ENCODE measurements at places on chromosomes 5 and 9.
A peak's percentile ranks its signal among the peaks of the same experiment; 100 is the strongest.

- no peak for DNase-seq
These were observed 132.1 kb downstream of the KDM4C start for GRCh38 chr9:6889868-6890267.

GRCh38 chr5:113524927-113525326 lies 11.4 kb downstream of the YTHDC2 start:
- DNase-seq = no peak

- DNase-seq = no peak
These were observed 18.4 kb upstream of the TCF7 start for GRCh38 chr5:134095887-134096589.

DNA sequence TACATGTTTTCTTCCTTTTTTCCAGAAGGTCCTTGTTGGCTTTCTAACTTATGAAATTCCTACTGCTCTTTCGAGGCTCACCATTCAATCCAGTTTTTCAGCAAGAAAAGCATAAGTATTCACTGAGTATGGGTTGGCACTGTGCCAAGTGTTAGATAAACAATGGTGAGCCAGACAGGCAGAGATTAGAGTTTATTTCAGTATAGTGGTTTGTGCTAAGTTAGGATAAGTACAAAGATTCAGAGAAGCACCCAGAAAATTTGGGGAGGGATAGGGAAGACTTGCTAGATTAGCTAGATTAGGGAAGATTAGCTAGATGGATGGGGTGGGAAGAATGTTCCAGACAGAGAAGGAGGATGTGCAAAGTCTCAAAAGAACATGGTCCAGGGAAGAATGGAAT lies 122.9 kb downstream of the OXCT1 start:
- DNase-seq = no peak

DNA sequence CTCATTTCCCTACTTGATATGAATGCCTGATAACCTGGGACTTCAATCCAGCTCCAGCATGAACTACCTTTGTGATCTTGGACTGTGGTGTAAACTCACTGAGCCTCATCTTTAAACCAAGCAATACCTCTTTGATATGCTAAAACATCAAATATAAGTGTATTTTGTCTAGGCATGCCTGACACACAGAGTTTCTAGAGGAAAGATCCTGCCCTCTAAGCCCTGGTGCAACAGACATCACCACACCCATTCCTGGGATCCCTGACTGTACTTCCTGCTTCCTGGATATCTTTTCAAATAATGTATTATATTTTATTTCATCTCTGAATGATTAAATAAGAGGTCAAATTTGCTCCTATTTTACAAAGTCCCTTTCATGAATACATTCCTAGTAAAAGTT lies 55.8 kb downstream of the ANXA2R start:
- DNase-seq = no peak

DNA sequence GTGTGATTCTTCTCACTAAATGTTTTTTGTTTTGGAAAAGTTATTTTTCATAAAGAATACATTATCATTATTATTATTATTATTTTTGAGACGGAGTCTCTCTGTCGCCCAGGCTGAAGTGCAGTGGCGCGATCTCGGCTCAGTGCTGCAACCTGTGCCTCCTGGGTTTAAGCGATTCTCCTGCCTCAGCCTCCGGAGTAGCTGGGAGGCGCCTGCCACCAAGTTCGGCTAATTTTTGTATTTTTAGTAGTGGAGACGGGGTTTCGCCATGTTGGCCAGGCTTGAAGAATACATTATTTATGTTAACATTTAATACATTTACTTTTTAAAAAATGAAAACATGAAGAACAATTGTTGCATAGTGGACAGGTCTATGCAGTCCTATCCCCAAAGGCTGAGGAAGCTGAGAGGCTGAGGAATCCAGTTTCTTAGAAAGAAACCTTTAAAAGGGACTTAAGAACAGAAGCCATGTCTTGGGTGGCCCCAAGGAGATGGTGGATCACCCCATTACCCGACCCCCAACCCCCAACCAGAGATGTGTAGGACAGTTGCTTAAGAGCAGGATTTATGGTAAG lies 2.0 kb downstream of the TMEM38B start:
- DNase-seq = no peak

- peak; percentile 46 for DNase-seq
These were observed 467 bp downstream of the CNOT6 start for GRCh38 chr5:180494510-180495181.

DNA sequence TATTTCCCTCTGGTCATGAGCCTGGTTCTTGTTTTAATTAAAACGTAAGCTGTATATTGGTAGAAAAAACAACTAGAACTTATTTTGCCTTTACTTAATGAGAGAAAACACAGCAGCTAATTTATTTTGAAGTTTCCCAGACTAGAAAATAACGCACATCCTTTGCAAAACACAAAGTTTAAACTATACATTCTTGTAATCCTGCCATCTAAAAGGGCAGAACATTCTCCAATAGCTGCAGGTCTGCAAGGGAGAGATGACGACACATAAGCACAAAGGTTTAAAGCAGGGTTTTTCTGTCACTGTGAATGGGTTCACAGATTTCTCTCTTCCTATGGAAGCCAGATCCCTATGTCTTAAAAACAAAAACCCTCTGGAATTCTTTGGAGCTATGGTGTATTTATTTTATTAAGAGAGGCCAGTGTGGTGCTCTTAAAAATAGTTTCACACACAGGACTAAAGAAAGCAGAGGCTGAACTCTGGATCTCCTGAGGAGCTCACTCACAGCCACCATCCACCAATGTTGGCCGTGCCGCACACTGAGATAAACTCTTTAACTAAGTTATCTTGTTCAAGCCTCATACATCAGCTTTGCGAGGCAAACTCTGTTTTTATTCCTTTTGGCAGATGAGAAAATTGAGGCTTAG lies 82.4 kb downstream of the SNCAIP start:
- no peak for DNase-seq

DNA sequence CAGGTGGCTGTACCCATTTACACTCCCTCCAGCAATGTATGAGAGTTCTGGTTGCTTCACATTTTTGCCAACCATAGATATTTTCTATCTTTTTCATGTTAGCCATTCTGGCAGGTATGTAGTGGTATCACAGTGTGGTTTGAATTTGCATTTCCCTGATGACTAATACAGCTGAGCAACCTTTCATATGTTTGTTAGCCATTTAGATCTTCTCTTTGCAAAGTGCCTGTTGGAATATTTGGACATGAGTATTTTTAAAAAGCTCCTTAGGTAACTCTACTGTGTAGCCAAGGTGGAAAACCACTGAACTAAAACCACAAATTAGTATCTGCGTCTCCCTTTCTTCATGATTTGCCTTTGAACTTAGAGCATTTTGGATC lies 31.9 kb downstream of the IRF1 start:
- no peak for DNase-seq

DNA sequence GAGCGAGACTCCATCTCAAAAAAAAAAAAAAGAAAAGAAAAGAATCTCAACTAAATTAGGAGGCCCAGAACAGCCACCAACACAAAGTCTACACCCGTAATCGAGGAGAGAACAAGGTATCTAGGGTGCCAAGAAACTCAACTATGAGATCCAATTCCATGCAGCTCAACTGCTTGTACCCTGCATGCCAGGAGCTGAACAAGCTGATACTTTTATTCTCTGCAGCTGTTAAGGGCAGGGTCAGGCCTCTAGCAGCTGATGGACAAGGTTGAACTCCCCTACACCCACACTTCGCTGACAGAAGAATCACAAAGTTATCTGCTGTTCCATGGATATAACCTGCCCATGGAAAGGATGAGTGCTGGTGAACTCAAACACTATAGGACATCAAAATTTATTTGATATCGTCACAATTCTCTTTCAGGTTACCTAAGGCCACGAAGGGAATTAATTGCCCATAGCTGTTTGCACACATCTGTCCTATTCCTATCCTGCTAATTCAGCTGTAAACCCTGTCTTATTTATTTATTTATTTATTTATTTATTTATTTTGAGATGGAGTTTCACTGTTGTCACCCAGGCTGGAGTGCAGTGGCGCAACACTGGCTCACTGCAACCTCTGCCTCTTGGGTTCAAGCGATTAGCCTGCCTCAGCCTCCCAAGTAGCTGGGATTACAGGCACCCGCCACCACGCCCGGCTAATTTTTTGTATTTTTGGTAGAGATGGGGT lies 20.7 kb downstream of the UBAP2 start:
- no peak for DNase-seq

DNA sequence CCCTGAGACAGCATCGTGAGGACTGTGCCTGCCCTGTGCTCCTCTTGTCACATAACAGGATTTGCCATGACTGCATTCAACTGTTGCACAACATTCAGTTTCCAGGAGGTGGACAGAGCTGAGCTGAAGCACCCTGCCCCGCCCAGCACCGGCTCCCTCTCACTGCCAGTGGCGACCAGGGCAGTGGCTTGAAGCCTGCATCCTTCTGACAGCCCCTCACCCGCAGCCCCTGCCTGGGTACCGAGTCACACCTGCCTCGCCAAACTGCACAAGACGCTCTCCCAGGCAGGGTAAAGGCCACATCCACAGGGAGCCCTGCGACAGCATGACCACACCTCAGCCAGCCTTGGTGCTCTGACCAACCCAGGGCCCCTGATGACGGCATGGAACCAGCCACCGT lies 59.9 kb upstream of the ZNF354A start:
- no peak for DNase-seq

DNA sequence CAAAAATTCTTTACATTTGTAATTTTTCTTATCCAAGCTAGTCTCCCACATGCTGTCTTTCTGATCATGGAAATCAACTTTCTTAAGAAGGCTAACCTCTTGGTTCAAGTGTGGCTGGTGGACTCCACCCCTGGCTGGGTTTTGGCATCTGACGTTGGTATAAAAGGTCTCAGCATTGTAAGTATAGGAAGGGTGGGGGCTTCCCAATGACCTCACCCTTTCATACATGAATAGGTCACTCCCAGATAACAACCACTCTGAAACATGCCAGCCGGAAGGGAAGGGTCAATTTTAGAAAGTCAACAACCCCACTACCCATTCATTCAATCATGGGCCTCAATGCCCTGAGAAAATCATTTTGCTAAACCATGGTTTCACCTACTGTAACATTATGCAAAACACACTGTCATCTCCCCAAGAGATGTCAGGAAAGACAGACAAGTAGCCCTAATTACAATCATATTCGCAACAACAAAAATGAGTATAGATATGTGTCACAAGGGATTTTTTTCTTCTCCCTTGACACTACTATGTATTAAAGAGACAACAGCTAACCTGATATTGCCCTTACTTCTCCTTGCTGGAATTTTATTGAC lies 31.9 kb upstream of the PCSK5 start:
- DNase-seq = no peak

- peak; percentile 47 for DNase-seq
These were observed 40.1 kb downstream of the PCDHGC5 start for GRCh38 chr5:141529002-141529401.

GRCh38 chr9:119839888-119840287 lies 470.7 kb upstream of the BRINP1 start:
- DNase-seq = no peak

DNA sequence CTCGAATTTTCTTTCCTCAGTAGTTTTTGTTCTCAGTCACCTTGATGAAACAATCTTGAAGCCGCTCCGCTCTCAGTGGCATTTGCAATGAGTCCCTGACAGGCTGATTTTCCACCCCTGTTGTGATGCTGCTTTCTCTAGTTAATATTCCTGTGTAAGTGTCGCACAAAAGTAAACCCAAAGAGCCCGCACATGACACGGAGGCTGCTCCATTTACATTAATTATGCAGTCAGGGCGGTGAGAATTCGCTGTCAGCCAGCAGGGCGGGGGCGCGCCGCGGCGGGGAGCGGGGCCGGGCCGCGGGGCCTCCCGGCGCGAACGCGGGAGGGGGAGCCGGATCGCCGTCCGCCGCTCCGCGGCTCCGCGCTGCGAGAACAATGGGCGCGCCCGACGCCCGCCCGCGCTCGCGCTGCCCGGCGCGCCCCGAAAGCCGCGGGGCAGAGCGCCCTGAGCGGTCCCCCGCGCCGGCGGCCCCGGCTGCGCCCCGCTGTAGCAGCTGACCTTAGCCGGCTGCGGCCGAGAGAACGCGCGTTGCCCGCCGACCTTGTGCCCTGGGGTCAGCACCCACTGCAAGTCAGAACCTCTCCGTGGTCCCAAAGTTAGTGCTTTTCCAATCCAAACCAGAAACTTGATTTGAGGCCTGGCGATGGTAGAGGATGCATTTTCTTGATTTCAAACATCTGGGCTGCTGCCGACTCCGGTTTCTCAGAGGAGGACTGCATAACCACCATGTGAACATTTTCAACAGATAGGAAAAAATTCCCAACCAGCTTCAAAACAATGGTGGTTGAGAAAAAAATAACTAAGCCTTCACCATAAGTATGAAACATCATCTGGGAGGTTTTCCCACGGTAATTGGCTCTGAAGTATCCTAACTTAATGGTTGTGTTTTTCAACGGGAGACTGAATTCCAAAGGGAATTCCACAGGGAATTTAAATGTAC lies 142.6 kb downstream of the PBX3 start:
- peak; percentile 26 for DNase-seq

DNA sequence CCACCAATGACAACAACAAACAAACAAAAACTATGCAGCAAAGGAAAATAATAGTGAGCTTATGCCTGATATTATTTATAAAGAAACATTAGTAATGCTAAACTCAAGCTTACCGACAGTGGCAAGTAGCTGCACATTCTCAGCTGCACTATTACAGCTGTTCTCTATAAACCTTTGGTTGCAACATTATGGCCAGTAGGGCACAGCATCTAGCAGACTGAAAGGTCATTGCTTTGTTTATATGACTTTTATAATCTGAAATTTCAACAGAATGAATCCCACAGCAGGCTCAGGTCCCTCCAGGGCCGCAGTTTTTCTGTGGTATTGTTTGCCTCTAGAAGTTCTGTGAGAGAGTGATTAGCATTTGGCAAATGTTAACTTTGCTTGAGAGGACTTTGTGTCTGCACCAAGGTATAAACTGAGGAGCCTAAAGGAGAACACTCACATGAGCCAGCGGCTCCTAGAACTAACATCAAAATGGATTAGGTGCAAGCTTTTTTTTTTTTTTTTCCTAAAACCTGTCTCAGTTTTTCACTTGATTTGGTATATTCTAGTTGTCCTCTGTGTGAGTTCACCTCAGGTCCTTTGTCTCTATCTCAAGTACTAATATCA lies 58.3 kb downstream of the IZUMO3 start:
- DNase-seq = no peak

DNA sequence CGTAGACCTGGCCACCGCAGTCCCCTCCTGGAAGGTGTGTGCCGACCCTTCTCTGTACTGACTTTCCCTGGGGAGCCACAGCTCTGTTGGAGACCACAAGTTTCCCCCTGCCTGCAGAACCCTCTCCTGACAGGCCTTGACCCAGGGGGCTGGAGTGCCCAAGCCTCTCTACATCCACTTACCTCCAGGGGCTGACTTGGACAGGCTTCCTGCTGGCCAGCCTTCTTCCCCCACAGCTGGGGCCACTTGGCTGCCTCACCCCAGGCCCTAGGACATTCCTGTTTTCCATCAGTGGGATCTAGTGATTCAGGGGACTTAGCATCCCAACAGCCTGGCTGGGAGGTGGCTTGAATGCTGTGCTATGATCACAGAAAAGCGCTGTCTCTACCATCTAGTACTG lies 23.6 kb downstream of the COL15A1 start:
- DNase-seq = no peak

DNA sequence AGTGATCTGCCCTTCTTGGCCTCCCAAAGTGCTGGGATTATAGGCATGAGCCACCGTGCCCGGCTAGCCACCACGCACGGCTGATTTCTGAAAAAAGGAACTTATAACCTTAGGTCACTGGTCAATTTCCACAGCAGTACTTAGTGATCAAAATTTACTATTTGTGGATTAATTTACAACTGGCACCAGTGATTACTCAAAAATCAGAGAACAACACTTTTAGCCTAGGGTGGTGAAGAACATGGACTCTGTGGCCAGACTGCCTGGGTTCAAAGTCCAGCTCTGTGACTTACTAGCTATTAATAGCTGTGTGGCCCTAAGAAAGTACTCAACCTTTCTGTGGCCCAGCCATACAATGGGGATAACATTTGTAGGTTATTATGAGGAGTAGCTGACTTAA lies 50.8 kb upstream of the GLRX start:
- DNase-seq = no peak

Data from AG08395 (cell line).